ACHN (cell line): ENCODE measurements at places on chromosomes 3 and 15.

DNA sequence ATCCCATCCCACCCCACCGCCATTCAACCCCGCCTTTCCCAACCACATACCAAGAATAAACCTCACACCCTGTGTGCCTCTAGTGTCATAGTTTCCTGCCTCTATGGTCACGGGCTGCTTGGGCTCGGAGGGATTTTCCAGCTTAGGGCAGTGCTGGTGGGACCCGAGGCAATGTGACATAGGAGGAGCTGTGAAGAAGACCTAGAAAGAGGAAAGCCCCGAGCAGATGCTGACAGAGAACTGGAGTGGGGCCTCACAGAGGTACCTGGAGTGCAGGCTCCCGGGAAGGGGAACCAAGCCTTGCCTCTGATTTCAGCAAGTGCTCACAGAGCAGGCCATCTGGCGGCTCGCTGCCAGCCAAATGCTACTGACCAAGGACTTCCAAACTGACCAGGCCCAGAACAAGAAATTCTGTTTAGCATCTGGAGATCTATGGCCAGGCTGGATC, 27.5 kb downstream of the BHLHE40 start:
- DNase-seq = no peak

GRCh38 chr15:26242565-26243071, 379.5 kb upstream of the ATP10A start:
- DNase-seq = no peak

DNA sequence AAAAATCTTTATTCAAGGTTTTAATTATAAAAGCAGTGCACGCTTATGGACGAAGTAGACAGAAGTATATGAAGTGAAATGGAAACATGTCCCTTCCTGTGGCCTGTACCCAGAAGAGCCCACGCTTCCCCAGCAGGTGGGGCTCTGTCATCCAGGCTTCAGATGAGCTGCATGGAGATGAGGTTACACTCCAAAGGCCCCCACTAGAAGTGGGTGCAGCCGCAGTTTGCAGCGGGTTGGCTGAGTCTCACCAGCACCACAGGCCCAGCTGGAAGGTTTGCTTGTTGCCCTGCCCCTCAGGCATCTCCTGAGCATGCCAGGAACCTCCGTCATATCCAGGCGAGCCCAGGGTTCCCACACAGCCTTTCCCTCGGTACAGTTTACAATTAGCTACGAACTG, 33.1 kb downstream of the PRR20G start:
- peak; percentile 8 for DNase-seq

DNA sequence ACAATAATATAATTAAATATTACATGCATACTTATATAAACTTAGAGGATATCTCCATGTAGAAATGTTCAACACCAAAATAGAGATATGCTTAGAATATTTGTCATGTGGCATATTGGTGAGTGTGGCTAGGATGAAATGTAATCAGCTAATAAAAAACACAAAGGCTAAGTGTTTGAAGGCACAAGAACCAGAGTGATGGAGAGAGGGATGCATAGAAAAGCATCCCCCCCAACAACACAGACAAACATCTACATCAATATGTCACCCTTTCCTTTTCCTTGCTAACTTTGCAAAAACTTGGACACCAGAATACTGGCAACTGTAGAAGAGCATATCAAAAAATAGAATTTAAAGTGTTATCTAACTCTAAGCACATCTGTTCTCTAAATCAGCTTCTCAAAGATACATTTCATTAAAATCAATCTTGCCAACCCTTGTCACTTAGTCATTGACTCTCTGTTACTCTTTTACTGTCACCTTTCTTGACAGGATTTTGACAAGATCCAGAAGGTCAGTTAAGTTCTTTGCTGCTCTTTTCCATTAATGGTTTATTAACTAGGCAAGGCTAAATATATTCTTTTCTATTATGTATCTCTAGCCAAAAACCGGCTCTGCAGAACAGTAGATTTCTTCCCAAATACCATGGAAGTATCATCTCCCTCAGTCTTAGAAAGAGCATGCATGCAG, 695.9 kb downstream of the OTOL1 start:
- DNase-seq = no peak

GRCh38 chr3:94305835-94306611, 243.2 kb downstream of the NSUN3 start:
- no peak for DNase-seq

DNA sequence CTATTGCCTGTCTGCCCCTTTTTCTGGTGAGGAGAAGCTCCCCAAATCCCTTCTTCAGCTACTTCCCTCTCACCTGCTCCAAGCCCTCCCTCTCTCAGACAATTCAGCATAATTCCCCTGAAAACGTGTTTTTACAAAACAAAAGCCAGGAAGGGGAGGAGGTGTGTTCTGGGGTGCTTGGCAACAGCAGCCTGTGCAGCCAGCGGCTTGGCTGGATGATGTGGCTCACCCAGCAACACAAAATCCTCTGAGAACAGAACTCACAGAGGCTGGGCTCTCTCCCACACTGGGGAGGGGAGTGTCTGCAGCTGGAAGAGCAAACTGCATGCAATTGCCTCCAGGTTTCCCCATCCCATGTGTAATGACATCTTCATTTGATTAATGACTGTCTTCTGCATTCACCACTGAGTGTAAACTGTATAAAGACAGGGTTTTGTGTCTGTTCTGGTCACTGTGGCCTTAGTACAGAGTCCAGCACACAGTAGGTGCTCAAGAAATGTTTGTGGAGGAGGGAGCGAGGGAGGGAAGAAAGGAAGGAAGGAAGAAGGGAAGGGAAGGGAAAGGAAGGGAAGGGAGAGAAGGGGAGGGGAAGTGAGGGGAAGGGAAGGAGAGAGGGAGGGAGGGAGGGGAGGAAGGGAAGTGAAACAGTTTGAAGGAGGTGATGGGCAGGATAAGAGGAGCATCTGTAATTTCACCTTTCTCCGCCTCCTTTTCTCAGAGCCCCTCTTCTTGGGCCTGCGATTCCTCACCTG, 70.1 kb upstream of the GLCE start:
- no peak for DNase-seq

- DNase-seq = no peak
Observed at GRCh38 chr3:49925485-49925884, 4.1 kb downstream of the MON1A start.

- DNase-seq = no peak
Observed at GRCh38 chr3:188220097-188220788, 66.3 kb downstream of the LPP start.

- no peak for DNase-seq
Observed at GRCh38 chr3:119352034-119352609, 57.9 kb downstream of the ARHGAP31 start.

GRCh38 chr15:40248006-40248783, 9.3 kb downstream of the PAK6 start:
- DNase-seq = no peak

DNA sequence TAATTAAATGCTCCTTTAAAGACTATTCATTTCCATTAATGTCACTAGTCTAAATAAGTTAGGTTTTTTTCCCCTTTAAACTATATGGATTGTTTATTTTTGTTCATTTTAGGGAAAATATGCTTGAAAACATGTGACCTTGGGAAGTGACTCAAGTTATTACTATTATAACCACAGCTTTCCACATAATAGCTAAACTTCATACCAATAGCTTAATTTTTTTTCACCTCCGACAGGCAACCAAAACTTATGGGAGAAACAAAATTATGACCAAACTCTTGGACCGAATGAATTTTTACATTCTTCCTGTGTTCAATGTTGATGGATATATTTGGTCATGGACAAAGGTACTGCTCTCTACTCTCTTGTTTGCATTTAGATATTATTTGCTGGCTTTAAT, 16.2 kb downstream of the CPA3 start:
- no peak for DNase-seq

DNA sequence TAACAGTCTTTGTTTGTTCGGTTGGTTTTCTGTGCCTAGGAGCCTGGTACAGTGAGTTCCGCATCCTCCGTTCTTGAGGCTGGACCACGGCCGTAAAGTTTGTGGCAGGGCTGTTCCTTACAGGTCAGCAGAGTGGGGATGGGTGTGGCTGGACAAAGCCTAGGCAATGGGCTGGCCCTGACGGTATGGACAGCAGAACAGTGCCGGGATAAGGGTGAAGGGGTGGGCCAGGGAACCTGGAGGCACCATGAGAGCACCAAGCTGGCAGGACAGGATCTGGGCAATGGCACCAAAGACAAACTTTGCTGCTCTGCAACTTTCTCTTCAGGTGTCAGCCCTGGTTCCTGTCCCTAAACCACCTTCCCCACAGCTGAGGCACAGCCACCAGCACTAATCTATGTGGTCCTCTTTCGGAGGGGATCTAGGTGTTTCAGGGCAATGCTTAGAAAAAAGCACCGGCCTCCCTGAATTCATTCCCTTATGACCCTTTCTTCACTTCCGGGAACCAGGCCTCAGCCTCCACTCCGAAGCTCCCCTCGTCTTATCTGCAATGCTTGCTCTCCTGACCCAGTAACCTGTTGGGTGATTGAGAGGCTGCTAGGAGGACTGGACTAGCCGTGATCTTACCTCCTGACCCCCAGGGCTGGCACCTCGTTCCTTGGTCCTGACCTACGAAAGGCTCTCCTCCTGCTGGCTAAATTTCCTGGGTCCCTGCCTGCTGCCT, 54.4 kb downstream of the KLHL6 start:
- no peak for DNase-seq

DNA sequence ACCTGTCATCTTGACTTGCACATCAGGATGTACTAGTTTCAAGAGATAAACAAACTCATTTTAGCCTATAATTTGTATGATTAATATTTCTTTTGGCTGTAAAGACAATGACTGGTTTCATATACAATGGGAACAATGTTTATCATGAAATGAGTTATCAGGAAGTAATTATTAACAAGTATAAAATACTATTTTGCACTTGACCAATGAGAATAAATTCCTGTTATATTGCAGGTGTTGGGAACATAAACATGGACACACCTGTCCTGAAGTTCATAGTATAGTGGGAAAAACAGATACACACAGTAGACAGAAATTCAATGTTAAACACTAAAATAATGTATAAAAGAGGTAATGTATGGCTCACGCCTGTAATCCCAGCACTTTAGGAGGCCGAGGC, 56.9 kb downstream of the UBR1 start:
- DNase-seq = no peak

GRCh38 chr15:58146749-58147148, 8.6 kb downstream of the AQP9 start:
- peak; percentile 1 for DNase-seq

- peak; percentile 59 for DNase-seq
Observed at GRCh38 chr3:15300323-15301078, 31.9 kb downstream of the SH3BP5 start.

- no peak for DNase-seq
Observed at GRCh38 chr3:163562625-163563024, 1515.7 kb downstream of the SI start.

DNA sequence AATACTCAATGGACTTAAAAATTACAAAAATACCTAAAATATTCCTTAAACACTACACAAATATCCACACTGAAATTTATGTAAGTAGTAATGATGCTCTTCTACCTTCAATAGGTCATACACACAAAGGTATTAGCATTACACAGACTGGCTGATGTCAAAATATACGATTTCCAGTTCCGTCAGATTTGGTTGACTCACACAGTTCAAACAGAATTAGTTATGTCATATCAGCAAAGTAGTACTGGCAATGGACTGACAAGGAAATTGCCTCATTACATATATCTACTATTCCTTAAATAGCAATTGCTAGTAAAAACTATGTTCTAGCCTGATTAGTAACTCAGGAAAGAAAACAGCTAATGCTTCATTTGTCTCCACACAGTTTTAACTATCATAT, 70.8 kb downstream of the ADAM10 start:
- no peak for DNase-seq

DNA sequence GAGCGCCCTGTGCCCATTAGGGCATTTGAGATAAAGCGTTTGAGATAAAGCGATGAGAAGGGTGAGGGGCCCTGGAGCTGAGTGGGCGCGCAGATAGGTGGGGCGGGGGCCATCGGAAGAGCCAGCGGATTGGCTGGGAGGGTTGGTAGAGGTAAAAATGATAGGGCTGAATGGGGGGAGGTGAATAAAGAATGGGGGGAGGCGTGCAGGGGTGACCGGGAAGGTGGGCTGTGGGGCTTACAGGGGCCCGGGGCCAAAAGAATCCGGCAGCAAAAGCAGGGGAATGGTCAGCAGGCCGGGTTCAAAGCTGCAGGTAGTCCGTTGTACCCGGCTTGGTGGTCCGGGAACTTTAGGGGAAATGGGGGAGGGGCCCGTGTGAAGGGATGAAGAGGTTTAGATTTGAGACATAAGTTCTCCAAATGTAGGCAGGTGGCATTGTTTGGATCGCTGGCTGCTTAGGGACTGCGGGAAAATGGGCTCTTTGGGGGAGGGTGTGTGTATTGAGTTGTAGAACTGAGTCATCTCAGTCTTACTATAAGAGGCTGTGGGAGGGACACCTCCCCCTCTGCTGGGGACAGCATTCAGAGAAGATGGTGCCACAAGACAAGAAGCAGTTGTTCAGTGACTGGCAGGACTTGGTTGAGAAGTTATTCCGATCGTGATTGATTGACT, 610 bp downstream of the ARID3B start:
- DNase-seq = peak; percentile 51

DNA sequence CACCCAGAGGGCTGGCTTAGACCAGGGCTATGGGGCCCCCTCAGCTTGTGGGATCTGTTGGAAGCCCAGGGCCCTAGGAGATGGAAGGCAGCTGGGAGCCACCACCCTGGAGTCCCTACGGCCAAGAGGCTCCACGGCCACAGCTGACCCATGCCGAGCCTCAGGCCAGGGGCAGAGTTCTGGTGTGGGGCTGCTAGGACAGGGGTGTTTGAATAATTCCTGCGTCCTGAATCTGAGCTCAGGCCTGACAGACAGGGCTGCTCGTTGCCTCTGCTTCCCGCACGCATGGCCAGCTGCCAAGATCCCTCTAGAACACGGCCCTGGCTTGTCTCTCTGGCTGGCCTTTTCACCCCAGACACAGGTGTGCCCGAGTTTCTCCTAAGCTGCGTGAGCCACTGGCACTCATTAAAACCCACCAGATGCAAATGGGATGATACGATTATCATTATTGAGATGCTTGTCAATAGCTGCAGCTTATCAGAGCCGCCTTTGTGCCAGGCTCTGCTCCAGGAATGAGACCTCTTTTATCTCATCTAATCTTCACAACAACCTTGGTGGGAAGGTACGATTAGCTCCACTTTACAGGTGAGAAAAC, 70.2 kb downstream of the EFCAB12 start:
- DNase-seq = no peak

DNA sequence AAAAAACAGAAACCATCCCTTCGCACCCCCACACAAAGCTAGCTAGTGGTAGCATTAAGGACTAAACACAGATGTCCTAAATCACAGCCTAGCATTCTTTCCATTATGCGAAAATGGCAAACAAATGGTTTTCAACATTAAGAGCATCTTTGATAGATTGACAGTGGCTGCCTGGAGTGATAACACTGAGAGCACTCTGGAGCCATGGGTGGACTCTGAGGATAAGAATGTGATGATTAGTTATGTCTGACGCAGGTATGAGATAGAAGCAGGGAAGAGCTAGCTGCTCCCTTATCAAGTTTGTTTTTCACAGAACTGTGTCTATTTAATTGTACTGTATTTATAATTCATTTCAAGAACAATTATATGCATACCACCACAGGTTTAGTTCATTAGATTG, 142.9 kb downstream of the PDZRN3 start:
- DNase-seq = no peak
